Naive B cell (primary cell): ENCODE measurements at places on chromosomes 2 and 18.

GRCh38 chr2:107785756-107786155 lies 40.9 kb upstream of the RGPD4 start:
- no peak for DNase-seq

DNA sequence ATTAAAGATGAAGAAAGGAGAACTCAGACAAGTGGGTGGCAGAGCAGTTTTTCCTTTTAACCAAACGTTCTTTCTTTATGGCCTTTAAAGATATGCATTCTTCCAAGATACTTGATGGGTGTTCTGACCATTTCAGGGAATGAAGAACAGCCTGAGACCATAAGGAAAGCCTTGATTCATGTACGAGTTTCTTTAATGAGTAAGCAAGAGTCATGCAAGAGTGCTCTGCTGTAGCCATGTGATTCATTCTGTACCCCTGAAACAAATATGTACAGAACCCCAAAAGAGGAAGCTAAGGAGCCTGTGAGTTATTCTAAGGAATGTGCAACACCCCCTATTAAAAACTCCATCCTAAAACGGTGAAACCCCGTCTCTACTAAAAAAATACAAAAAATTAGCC lies 372.8 kb downstream of the MTX2 start:
- DNase-seq = no peak

GRCh38 chr2:46095830-46096229 lies 201.4 kb upstream of the EPAS1 start:
- DNase-seq = no peak

DNA sequence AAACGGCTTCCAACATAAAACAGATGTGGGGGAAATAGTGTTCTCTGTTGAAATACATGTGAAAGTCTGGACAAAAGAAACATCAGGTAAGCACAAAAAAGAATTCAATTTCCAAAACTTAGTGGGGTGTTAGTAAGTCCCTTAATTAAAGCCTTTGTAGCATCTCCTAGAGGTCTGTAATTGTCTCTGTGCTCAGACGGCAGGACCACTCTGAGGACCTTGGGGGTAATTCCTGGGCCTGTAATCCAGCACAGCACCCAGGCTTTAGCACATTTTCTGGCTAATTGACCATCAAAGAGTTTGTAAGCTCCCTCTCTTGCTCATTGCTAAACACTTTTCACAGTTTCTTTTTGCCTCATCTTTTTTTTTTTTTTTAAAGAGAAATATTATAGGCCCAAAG lies 80.3 kb downstream of the FARSB start:
- DNase-seq = no peak
